ENCODE measurements at places on chromosomes 4 and X. TPM values are rescaled to one million over a fixed set of nuclear protein-coding genes. Genes with fewer than 3 reads are reported as not detected.

PRR32 gene
- not detected for total RNA-seq

NEUROG2 gene
- not detected for total RNA-seq

ZNF711 gene
- 4.7 TPM for total RNA-seq

NRK gene
- total RNA-seq: 4.8 TPM

UBE2D3 gene
- 216 TPM for total RNA-seq

SPACA5 gene
- not detected for total RNA-seq

EDNRA gene
- total RNA-seq: 29.8 TPM

NCAPG gene
- 0.10 TPM for total RNA-seq

LONRF3 gene
- total RNA-seq: 3.1 TPM

AREG gene
- 2.9 TPM for total RNA-seq

BST1 gene
- total RNA-seq: 19.3 TPM

GC gene
- 0.56 TPM for total RNA-seq

KCND1 gene
- total RNA-seq: 6.3 TPM

CT55 gene
- not detected for total RNA-seq

GRCh38 chr4:6093671-6094070 is 75.4 kb upstream of the C4orf50 start:
- DNase-seq: no peak

DNA sequence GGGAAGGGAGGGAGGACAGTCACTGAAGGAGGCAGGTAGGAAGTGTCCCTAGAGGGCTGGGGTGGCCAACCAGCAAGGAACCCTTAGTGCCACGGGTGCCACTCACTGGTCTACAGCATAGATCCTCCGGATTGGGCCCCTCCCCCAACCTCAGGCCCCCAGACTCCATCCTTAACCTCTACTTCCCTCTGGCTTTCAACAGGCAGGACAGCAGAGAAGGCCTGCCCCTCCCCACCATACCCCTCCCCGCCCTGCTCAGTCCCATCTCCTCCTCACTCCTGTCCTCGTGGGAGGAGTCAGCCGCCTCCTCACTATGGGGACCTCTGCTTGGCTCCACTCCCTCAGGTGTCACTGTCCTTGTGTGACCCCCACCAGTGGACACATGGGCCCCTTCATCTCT is 77.7 kb upstream of the PSAPL1 start:
- no peak for DNase-seq

- DNase-seq: no peak
These were observed 38.9 kb upstream of the TLR2 start for GRCh38 chr4:153645183-153645582.

DNA sequence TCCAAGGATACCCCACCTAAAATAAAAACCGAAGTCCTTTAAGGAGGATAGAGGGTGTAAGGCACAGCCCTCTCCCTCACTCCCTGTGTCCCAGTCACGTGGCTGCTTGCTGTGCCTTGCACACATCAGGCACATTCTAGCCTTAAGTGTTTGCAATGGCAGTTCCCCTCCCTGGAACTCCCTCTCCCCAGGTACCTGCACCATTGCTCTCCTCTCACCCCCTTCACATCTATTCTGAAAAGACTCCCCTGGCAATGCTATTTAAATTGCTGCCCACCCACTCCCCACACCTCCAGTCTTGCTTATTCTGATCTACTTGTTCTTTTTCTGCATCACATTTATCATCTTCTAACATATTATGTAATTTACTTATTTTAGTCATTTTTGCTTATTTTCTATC is 91.6 kb upstream of the LNX1 start:
- no peak for DNase-seq

DNA sequence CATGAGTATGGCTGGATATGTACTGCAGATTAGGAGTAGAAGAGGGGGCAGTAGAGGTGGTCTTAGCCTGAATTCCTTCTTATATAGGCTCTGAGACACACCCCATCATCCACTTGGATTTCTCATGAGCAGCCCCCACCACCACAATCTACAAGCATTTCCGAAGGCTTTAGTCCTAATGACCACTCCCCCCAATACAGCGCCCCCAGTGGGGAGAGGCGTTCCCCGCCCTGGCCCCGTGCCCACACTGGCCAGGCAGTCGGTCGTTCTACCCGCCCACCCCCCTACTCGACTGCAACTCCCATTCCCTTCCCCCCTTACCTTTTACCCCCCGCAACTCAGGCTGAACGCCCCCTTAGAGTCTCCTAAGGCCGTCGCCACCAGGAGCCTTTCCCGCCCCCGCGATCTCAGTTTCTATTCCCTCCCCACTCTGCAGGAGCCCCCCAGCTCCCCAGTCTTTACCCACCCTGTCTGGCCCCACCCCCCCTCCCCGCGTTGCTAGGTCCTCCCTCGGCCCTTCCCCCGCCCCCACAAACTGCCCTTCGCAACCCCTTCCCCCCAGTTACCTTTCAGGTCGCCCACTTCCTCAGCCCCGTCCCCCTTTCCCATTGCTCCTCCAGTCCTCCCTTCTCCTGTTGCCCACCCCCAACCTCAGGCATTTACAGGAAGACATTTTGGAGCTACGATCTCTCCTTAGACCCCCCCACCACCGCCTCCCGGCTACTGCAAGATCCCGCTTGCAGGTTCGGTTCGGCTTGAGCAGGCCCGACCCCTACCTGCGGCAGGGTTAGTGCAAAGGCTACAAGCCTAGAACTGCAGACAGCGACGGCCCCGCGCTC is 468 bp downstream of the ZMYM3 start:
- DNase-seq: no peak

GRCh38 chrX:10120828-10121227 is 35.9 kb upstream of the CLCN4 start:
- no peak for DNase-seq

DNA sequence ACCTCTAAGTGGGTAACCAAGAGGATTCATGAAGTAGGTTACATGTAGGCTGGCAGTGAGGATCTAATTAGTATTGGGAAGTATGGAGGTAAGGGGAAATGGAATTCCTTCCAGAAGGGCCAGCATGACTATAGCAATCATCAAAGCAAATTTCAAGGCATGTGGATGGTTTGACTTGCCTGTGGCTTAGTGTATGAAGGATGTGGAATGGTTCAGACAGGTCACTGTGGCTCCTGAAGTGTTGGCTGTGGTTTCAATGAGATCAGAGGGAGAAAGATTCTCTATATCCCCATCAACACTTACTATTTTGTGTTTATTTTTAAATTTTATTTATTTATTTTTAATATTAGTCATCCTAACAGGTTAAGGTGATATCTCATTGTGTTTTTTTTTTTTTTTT is 121.6 kb upstream of the TBC1D9 start:
- no peak for DNase-seq

DNA sequence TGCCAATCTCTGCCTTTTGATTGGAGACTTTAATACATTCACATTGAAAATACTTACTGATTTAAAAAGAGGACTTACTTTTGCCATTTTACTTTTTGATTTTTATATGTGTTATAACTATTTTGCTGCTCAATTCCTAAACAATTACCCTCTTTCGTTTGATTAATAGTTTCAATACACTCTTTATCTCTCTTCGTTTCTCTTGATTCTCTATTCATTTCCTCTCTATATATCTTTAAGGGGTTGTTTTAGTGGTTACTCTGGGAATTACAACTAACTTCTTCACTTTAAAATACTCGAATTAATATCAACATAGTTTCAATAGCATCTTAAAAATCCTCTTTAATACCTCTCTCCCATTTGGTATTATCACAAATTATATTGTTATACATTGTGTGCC is 116.6 kb downstream of the PTCHD1 start:
- DNase-seq: no peak

DNA sequence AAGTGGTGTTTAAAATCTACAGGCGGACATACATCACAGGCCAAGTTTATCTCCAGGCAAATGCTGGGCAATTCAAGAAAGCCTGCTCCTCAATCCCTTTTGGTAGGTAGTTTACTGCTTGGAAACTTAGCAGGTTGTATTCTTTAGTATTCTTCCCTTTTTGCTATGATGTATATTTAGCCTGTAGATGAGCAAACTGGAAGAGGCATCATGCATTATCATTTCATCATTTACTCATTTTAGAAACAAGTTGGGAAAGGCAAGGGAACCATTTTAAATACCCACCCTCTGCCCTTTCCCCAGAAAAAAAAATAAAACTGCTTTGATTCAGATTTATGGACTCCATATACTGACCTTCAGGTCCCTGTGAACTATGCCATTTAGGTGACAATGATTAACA is 213.2 kb downstream of the CAMK2D start:
- DNase-seq: no peak

DNA sequence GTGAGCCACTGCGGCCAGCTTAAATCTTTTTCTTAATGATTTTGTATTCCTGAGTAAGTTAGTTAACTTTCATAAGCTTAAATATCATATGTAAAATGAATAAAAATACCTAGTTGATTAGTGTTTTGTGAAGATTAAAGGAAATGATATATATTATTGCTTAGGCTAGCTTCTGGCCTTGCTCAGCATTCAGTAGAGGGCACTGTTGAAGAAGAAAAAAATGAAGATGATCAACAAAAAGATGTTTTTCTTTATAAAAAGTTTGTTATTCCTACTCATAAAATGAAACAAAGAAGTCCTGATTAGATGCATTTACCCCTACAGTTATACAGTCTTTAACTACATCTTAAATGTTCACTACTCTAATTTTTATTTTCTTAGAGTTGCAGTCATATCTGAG is 797.7 kb downstream of the RAPGEF2 start:
- no peak for DNase-seq

DNA sequence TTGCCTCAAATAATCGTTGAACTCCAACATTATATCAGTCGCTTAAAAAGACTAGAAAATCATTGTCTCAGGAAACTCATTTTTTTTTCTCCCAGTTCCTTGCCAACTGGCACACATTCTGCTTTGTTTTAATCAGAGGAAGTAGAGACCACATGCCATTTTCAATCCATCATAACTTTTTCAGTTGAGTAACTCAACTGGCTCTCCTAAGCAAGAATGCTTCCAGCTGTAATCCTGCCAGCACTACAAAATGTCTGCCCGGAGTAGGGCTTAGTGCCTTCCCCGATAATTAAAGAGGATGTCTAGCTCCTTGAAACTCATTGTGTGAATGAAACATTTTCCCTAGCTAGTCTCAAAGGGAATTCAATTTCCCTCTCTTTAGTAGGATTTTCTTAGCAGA is 33.0 kb downstream of the FREM3 start:
- no peak for DNase-seq

DNA sequence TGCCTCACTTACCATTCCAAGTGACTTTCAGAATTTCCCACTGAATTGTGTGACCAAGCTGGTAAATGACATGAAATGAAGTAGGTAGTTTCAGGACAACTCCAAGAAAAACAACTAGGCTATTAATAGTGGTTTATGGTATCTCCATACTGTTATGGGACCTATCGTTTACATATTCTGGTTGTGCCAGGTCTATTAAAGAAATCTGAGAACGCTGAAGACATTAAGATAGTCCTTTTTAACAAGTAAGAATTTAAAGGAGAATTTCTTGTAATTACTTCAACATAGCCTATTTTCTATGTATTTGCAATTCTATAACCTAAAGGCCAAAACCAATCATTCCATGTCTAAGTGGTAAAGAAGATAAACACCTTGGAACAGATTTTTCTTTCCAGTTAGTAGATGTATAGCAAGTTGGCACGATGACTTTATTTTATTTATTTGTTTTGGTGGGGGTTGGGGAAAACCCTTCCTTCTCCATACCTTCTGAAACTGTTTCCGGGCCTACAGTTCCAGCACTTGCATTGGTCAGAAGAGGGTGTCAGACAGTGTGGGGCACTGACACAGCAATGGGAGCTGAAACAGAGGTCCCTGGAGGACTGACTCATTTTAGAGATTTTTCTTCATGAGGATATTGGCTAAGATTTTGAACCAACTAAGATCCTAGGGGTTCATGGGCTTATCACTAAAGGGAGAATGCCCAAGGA is 7.6 kb upstream of the DCLK2 start:
- DNase-seq: no peak

DNA sequence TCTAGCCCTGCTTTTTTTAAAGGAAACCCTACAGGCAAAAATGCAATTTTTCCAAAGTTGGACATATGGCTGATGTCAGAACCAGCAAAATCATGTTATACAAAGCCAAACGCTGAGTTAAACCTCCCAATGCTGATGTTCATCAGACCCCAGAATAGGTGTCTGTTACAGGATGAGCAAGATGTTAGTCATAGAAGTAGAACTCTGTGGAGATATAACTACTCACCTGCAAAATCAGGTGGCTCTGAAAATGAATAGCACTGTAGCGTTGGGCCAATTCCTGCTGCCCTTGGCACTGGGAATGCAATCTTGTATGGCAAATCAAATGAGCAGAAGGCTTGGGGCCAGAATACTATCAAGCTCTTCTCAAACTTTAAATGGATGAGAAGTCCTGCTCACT is 634.1 kb downstream of the RPA4 start:
- DNase-seq: no peak

DNA sequence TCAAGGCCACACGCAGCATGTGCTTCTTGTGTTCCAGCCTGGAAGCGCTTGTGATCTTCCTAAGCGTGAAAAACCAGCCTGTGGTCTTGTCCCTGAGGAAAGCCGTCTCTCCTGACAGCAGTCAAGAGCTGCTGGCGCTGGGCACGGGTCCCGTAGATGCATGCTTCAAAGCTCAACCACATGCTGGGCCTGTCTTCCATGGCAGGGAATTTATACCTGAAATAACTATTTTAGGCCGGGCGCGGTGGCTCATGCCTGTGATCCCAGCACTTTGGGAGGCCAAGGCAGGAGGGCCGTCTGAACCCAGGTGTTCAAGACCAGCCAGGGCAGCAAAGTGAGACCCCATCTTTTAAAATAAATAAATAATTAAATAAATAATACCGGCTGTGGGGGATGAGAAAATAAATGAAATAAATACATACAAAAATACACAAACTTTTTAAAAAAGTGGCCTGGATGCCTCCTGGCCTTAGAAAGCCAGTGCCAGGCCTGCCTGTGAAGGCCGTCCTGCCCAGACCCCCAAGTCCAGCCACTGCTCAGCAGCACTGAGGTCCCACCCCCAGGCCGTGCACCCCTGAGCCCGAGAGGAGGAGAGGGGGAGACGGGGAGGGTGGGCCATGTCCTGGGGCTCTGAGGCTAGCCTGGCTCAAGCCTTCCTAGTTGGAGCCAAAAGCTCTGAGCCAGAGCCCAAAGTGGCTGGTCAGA is 10.4 kb downstream of the LRPAP1 start:
- peak; percentile 51 for DNase-seq

- peak; percentile 97 for DNase-seq
These were observed 25.5 kb downstream of the UTP14A start for GRCh38 chrX:129931411-129932015.

GRCh38 chr4:94359838-94360237 is 17.2 kb upstream of the HPGDS start:
- no peak for DNase-seq

Measured in posterior vena cava (tissue), 2 donors.